Activated naive CD8-positive, alpha-beta T cell treated with anti-CD3 and anti-CD28 coated beads, Interleukin-2, amount 50 U/mL, for 24 hours (primary cell): ENCODE measurements at places on chromosomes 5 and 9.

- DNase-seq: no peak
Observed at GRCh38 chr9:73007966-73008672, 55.3 kb upstream of the ALDH1A1 start.

DNA sequence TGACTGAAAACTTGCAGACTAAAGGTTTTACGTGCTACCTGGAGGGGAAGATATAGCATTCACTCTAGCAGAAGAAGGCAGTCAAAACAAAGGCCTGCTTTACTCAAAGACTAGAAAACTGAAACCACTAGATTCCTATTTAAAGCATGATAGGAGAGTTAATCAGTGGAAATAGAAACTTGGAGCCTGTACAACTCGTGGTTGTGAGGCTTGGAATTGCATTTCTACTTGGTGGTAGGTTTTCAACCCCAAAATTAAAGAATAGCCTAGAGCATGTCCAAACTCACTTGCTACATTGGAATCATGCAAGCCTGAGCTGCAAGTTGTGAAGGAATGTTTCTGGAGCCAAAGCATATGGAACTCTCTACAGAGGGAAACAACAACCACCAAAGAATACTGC, 1526.4 kb upstream of the NUDT12 start:
- DNase-seq: no peak

GRCh38 chr5:147084702-147085101, 150.1 kb upstream of the STK32A start:
- DNase-seq: no peak

DNA sequence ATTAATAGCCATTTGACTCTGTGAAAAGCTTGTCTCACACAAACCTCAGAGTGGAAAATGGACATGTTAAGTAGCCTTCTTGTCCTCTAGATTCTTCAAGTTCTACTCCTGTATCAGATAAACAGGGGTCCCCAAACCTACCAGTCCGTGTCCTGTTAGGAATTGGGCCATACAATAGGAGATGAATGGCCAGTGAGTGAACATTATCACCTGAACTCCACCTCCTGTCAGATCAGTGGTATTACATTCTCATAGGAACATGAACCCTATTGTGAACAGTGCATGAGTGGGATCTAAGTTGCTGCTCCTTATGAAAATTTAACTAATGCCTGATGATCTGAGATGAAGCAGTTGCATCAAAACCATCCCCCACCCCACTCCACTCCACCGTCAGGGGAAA, 136.3 kb downstream of the TMEM232 start:
- DNase-seq: no peak

- peak; percentile 39 for DNase-seq
Observed at GRCh38 chr9:33287087-33287490, 3.2 kb upstream of the NFX1 start.

DNA sequence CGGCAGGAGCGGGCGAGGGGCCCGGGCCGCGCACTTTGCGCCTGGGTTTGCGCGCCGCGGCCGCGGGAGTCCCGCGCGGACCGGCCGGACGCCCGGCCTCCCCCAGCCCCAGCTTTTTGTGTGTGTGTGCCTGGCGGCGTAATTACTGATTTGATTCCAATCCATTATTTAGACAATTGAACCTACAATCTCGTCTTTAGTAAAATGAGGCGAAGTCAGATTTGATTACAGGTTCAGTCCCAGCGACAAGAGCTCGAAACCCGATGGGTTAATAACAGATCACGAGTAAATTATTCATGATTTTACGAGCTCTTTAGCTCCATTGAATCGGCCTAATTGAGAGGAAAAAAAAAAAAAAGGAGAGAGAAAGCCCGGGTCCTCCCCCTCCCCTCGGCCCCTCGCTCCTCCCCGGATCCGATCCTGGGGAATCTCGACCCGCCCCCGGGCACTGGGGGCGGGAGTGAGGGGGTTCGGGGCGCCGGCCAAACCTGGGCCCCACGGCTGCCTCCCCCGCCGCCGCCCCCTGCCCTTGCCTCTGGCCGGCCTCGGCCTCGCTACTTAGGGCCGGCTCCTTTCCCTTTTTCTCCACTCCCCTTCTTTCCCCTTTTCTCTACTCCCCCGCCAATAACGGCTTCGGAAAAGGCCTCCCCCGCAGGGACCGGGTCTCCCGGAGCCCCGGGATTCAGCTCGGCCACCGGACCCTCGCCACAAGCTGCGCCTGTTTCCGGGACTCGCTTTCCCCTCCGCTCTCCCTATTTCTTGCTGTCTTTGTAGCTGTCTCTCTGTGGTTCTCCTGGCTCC, 6.6 kb downstream of the LHX2 start:
- no peak for DNase-seq

DNA sequence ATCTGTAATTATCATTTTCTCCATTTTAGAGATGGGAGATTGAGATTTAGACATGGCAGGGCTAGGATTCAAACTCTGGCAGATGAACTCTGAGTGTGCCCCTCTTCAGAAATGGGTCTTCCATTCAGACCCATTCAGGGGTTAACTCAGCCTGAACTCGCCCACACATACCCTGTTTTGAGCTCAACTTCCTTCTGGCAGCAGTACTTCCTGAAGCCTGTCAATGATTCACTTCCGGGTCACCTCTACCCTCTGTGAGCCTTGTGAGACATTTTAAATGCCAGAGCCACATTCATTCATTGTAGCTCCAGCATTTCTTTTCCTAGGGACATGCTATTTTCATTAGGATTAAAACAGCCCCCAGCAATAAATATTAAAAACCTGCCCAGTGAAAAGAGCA, 209.3 kb upstream of the SLC24A2 start:
- peak; percentile 22 for DNase-seq

- DNase-seq: no peak
Observed at GRCh38 chr9:6356904-6357303, 28.7 kb downstream of the TPD52L3 start.

GRCh38 chr9:82024908-82025307, 36.3 kb downstream of the SPATA31D1 start:
- no peak for DNase-seq

GRCh38 chr9:94648185-94648584, 8.9 kb upstream of the FBP1 start:
- no peak for DNase-seq

- no peak for DNase-seq
Observed at GRCh38 chr5:93208141-93208751, 372.8 kb downstream of the NR2F1-AS1 start.

- no peak for DNase-seq
Observed at GRCh38 chr9:7982907-7983306, 183.3 kb upstream of the DMAC1 start.

- no peak for DNase-seq
Observed at GRCh38 chr5:17374973-17375742, 122.9 kb upstream of the TAF11L2 start.

- DNase-seq: no peak
Observed at GRCh38 chr9:61665330-61665751, 475.5 kb downstream of the SPATA31A7 start.

DNA sequence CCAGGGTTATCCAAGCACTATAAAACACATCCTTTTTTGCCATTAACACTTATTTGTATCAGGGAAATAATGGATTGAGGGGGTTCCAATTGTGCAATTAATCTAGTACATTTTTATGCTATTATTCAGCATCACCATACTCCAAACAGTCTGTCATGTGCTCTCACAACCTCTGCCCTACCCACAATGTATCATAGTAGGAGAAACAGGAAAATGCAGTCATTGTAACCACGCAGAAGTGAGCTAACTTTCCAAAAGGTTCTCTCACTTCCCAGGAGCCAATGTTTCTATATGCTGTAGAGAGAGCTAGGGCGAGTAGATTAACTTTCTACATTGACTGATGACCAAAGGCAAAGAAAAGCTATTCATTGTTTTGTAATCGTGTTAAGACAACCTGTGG, 29.8 kb downstream of the DAB2 start:
- no peak for DNase-seq

GRCh38 chr9:21432672-21433425, 7.4 kb upstream of the IFNA1 start:
- no peak for DNase-seq

DNA sequence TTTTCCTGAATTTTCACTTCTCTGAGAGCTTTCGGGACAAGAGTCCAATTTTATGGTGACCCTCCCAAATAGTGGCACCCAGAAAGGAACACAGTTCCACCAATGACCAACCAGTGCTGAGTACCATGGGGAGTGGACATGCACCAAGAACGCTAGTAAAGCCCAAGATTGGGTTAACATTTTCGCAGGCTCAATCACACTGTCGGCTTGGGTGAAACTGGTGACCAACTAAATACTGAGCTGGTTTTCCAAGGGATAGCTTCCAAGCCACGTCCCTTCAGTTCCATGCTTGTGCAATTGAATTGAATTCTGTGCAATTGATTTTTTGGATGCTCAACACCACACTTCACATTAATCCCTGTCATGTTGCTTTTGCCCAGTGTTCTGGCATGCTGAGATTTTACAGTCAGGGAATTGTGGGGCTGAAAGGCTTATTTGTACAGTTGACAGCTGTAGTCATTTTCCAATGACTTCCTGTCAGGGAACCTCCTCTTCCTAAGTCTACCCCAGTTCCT, 37.6 kb upstream of the TRMT10B start:
- DNase-seq: no peak

GRCh38 chr9:107751567-107752210, 262.1 kb upstream of the KLF4 start:
- DNase-seq: no peak

GRCh38 chr9:109270971-109271925, 49.6 kb downstream of the EPB41L4B start:
- DNase-seq: no peak

- DNase-seq: no peak
Observed at GRCh38 chr9:126411225-126411947, 84.8 kb downstream of the MVB12B start.

DNA sequence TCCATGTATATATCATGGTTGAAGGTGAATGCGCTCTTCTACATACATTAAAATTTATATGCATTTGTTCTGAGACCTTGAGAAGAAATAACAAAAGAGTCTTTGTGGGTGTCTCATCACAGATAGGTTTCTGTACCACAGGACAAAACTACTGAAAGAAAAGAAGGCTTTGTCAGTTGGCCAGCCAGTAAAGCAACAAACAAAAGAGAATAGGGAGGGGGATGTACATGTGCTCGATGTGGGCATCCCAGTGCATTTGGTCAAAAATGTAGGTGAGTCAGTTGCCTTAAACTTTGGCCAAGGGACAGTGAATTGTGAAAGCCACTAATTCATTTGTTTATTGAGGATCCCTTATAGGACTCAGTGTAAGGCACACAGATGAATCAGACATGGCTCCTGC, 13.3 kb downstream of the RBM18 start:
- DNase-seq: no peak

DNA sequence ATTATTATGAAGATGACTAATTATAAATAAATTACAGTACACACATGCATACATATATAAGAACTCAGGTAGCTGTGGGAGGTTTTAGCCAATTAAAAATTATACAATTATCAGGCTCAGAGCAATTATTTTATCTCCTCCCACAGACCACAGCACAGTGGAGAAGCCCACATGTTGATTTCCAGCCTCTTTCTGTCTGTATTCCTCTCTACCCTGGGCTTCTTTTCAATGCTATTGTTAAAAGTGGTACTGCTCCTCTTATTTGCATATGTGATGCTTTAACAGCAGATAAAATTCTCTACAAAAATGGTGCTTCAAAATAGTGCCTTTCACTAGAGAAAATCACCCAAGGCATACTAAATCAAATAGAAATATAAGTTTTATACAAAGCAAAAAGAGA, 218.7 kb downstream of the NFIB start:
- DNase-seq: no peak
